ENCODE measurements at places on chromosomes 3 and 15.

DNA sequence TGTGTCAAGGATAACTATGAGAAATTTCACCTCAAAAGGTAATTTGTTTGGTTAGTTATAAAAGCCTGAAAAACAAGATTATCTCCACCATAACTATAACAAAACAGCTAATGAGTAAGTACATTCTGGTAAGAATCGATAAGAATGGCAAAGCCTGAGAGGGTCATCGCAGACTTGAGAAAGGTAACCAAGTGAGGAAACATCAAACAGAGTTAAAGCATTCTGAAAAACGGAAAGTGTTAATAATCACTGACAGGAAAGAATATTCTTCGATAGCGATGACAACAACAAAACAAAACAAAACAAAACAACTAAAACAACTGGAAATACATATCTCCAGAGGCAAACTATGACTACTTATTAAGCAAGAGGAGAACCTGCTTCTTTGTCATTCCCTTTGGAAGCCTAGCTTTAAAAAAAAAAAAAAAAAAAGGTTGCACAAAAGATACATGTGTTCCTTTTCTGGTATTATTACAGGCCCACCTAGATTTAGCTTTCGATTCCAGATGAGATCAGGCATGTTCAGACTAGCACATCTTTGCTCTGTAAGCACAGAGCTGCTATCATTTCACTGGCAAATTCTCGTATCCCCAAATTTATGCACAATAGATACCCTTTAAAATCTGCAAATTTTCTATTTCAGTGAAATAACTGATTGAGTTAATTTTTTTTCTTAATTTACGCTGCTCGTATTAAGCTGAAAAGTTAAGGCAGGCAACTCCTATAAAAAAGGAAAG, 155.6 kb downstream of the TIGIT start:
- DNase-seq: no peak

DNA sequence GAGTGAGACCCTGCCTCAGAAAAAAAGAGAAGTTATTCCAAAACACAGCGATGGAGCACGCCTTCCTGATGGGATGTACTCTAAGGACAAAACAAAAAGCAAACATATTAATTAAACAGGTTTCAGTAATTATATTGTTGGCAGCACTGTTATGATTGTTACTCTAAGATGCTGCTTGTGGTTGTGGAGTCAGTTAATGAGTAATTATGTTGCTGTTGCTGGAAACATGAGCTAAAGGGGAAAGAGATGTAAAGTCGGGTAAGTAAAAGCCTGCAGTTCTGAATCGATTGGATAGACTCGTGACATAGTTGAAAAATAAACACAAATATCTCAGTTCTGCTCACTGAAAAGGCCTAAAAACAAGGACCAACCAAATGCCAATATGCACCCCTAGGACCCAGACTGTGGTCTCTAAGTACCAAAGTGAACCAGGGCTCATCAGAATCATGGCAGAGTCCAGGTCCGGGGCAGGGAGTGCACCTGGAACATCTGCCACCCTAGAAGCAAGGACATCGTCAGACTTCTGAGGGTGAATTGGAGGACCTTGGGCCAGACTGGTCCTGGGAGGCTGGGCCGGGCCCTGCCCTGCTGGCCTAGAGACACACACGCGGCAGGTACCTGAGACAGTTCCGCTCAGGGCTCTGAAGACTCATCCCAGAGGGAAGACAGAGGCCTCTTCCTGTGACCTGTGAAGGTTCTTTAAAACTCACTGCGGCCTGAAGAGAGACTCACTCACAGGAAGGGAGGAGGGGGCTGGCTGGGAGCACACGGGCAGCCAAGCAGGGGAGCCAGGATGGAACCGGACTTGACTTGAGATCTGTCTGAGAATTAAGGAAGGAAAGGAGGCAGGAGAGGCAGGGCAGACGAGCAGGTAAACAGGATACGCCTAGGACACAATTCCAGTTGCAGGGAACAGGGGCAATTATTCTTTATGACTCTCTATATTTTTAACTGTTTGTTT, 140.5 kb downstream of the LRRK1 start:
- DNase-seq: no peak

DNA sequence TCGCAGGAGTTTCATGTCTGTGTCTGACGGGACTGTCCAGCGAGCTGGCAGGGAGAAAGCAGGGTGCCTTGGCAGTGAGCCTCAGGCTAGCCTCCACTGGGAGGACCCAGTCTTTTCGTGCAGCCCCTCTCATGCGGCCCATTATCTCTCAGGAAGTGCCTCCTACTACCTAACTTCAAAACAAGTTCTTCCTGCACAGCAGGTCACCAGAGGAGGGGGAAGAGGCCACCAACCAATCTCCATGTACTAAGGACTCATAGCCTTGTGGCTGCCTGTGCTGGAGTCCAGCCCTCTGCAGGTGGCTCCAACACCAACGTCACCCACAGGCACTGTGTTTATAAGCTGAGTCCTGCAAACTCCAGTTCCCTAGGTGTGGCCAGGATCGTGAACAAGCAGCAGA, 4.8 kb downstream of the VIPR1 start:
- no peak for DNase-seq

DNA sequence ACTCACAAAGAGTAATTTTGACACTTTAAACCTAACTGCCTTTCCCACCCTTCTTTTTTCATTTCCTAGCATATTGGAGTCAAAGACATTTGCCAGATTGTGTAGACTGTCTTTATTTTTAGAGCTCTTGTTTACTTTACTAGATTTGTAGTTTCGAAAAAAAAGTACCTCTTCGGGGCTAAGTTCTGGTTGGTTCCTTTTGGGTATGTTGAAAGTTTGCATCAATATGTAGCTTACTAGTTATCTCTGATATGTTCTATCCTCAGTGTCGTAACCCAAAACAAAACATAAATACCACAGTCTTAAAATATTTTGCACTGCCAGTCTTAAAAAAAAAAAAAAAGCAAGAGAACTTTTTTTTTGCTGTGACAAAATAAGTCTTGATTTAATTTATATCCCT, 52.2 kb downstream of the REC114 start:
- no peak for DNase-seq

GRCh38 chr15:46331546-46331945, 696.7 kb downstream of the SQOR start:
- DNase-seq: no peak

DNA sequence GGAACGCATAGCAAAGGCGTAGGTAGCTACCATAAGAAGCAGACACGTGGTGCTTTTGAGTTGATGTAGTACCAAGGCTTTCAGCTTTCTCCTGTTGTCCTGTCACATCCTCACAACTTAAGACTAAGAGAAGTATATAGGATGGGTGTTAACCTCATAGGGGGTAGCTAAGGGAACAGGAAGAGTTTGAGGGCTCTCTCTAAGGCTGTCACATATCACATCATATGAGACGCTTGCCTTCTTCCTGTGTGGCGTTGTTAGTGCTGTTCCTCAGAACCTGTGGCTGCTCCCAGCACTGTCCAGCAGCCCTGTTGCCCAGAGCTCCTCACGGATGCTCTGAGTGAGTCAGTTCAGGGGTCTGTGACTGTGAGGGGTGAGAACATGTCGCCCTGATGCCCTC, 14.7 kb downstream of the DHX30 start:
- DNase-seq: no peak

GRCh38 chr3:133472889-133473288, 73.0 kb downstream of the BFSP2 start:
- DNase-seq: no peak

DNA sequence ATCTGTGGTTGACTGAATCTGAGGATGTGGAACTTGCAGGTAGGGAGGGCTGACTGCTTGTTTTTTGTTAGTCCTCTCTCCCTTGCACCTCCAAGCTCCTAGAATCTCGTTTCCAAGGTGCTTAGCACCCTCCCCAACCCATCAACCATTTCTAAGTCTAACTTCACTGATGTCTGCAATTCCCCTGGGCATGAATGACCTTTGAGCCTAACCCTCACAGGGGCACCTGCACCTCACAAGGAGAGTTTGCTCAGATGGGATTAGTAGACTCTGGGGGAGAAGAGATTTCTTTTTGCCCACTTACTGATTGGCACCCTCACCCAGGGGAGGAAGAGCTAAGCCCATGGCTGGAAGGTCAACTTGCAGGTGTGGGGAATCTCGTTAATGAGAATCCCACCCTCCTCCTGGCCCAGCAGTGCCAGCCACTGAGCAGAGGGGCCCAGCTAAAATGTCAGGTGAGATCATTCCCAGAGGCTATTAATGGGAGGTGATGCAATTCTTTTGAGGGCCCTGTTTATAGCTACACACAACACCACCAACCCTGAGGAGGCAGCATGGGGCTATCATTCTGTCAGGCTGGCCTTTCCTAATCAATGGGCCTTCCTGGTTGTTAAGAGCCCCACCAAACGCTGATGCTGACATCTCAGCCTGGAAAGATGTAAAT, 81.6 kb upstream of the HERC1 start:
- DNase-seq: no peak

GRCh38 chr3:144242747-144243146, 271.1 kb downstream of the DIPK2A start:
- DNase-seq: no peak

DNA sequence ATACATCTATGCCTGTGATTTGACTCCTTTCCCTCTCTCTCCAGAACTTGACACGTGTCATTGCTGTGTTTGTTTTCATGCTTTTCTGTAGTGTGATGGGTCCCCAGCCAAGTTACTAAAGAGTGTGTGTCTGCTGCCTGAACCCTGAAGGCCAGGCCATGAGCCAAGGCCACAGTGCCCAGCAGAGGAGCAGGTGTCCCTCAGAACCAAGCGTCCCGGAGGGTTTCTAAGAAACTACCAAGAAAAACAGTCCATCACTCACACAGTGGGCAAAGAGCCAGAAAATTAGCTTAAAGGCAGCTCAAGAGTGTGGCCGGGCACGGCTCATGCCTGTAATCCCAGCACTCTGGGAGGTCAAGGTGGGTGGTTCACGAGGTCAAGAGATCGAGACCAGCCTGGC, 35.2 kb downstream of the FBXO45 start:
- DNase-seq: no peak

DNA sequence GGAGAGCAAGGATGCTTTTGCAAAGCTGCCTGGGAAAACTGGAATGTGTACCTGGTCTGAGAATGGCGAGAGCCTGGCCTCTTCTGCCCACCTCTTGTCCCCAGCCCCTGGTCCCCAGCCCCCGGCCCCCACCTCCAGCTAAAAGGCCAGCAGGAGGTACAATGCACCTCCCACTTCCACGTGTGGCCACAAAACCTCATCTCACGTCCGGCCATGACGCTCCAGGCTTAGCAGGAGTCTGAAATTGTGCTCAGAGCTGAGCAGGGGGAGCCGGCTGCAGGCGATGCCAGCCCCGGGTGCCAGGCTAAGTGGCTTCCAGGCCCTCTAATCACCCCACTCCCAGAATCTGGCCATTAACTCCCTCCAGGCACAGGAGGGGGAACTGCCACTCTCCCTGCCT, 83.1 kb upstream of the PRR20G start:
- no peak for DNase-seq

DNA sequence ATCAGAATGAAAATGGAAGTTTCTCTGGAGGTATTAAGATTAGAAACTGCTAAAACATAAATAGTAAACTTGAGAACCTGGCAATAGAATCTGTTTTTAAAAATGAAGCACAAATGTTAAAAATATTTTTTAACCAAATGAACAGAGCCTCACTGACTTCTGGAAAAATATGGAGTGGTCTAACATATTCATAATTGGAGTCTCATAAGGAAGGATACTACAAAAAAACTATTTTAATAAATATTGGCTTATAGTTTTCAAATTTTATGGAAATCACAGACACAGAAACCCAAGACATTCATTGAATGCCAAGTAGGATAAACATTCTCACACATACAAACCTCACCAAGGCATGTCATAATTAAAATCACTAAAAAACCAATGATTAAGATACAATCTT, 23.6 kb upstream of the TASOR start:
- DNase-seq: no peak

GRCh38 chr3:194310060-194310835, 40.9 kb downstream of the CPN2 start:
- DNase-seq: no peak

DNA sequence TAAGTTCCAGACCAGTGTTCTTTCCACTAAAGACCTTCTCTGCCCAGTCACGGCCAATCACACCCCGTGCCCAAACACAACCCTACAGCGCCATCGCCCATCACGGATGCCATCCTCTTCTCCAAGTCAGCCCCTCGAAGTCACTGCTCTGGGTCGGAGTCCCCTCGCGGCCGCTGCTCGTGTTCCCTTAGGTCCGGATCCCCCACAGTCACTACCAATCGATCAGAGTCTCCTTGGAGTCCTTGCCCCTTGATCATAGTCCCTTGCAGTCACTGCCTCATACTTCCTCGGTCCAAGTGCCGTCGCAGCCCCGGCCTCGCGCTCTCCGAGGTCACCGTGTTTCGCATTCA, 461 bp downstream of the PCYT1A start:
- no peak for DNase-seq

Data from central memory CD4-positive, alpha-beta T cell (primary cell).